ENCODE measurements at places on chromosomes 1 and 21. TPM values are rescaled to one million over a fixed set of nuclear protein-coding genes. Genes with fewer than 3 reads are reported as not detected.

DNA sequence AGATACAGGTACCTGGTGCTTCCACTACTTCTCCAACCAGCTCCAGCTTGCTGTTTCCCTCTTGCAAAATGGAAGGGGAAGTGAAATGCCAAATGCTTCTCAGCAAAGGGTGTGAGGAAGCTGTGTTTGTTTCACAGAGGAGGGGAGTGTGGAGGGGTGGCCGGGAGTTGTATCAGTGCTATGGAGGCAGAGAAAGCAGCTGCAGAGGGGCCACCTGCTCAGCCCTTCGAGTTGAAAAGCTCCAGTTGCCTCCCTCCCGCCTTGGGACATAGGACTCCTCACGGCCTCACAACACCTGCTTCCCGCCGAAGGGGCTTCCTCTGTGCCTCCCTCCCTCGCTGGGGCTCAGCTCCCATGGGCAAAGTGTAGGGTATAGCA, 12.1 kb upstream of the LINGO4 start:
- no peak overlapping the region for H3K4me3 ChIP-seq
- H3K27me3 ChIP-seq, result no peaks in the 10 kb centered on the region
- no peak for DNase-seq
- H3K36me3 ChIP-seq, result no peaks in the 10 kb centered on the region
- 0 out of 2 replicates have a peak, but pooled peaks cover under 1% of the 10 kb centered on the region for H3K4me1 ChIP-seq
- H3K27ac ChIP-seq, result no peak overlapping the region

Gene IL12RB2
- 1.4 TPM for total RNA-seq

- no peaks in the 10 kb centered on the region for H3K36me3 ChIP-seq
- no peak overlapping the region for H3K27ac ChIP-seq
- no peaks in the 10 kb centered on the region for H3K27me3 ChIP-seq
Measured at GRCh38 chr1:111269825-111270406, 20.7 kb upstream of the CHIA start.

DNA sequence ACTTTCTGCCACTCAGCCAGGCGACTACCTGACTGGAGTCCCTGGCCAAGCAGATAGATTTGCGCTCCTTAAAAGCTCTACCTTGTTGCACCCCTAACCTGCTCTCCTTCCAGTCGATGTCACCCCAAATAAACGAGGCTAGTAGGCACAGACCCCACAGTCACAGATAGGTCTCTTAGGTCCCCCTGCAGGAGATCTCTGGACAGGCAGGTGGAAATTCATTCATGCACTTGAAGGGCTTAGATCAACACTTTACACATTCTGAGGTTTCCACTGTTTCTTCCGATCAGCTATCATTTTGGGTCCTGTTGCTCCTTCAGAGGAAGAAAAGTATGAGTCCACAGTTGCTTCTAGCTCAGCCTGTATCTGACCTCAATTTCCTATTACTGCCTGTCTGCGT, 272.6 kb upstream of the FMN2 start:
- DNase-seq, result no peak
- no peaks in the 10 kb centered on the region for H3K27me3 ChIP-seq
- no peak overlapping the region for H3K4me3 ChIP-seq
- H3K36me3 ChIP-seq, result no peaks in the 10 kb centered on the region
- H3K27ac ChIP-seq, result no peak overlapping the region

- no peaks in the 10 kb centered on the region for H3K27me3 ChIP-seq
- no peak overlapping the region for H3K4me3 ChIP-seq
- DNase-seq, result no peak
- no peaks in the 10 kb centered on the region for H3K36me3 ChIP-seq
Measured at GRCh38 chr1:182397653-182398393, 2.6 kb downstream of the TEDDM1 start.

DNA sequence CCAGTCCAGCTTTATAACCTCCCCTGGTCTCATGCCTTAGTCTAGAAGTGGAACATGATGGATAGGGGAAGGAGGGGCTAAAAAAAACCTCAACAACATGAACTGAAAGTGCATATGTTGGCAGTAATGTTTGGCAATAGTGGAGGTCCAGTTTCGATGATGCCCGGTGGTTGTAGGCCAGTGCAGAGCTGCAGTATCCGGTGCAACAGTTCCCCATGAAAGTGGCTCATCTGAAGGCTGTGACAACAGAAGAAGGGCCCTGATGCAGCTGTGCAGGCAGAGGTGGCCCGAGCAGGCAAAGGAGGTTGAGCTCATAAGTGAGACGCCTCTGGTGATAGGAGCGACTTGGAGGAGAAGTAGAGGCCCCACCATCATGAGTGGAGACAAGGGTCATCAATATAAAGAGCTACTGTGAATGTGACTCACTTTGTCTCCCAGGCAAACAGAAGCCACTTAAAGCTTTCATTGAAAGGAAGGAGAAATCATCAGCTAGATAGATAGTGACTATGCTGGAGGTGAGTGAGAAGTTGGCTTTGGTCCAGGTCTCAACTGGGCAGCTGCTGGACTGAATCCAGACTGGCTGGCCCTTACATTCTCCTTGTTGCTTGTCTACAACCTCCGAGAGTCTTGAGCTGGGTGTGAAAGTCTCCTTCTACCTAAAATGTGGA, 10.2 kb upstream of the CREG1 start:
- H3K36me3 ChIP-seq, result no peaks in the 10 kb centered on the region
- H3K4me1 ChIP-seq, result no peaks in the 10 kb centered on the region
- H3K27ac ChIP-seq, result no peak overlapping the region
- H3K27me3 ChIP-seq, result no peaks in the 10 kb centered on the region

Gene SETSIP
- total RNA-seq, result not detected

Gene TPTE
- not detected for total RNA-seq

Gene BOLA1
- 8.1 TPM for total RNA-seq

DNA sequence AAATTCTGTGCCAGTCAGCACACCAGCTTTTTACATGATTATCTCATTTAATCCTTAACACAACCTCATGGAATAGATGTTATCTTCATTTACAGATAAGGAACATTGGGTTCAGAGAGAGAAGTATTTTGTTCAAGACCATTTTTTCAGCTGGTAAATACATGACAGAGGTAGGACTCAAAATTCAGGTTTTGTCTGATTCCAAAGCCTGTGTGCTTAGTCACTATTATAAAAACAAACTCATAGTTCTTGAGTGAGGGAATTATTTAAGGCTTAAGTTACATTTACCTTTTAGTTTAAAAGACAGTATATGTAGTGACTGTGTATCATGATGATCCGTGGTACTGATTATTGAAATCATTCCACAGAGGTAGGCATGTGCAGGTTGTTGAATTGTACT, 125.2 kb downstream of the MAGI3 start:
- no peak overlapping the region for H3K4me3 ChIP-seq
- no peaks in the 10 kb centered on the region for H3K36me3 ChIP-seq
- H3K27me3 ChIP-seq, result no peaks in the 10 kb centered on the region
- no peak for DNase-seq

GRCh38 chr1:121483234-121483633, 298.5 kb downstream of the SRGAP2C start:
- H3K36me3 ChIP-seq, result no peaks in the 10 kb centered on the region
- no peak overlapping the region for H3K4me3 ChIP-seq
- no peak overlapping the region for H3K27ac ChIP-seq

Gene FCRL5
- total RNA-seq, result 1.0 TPM

DNA sequence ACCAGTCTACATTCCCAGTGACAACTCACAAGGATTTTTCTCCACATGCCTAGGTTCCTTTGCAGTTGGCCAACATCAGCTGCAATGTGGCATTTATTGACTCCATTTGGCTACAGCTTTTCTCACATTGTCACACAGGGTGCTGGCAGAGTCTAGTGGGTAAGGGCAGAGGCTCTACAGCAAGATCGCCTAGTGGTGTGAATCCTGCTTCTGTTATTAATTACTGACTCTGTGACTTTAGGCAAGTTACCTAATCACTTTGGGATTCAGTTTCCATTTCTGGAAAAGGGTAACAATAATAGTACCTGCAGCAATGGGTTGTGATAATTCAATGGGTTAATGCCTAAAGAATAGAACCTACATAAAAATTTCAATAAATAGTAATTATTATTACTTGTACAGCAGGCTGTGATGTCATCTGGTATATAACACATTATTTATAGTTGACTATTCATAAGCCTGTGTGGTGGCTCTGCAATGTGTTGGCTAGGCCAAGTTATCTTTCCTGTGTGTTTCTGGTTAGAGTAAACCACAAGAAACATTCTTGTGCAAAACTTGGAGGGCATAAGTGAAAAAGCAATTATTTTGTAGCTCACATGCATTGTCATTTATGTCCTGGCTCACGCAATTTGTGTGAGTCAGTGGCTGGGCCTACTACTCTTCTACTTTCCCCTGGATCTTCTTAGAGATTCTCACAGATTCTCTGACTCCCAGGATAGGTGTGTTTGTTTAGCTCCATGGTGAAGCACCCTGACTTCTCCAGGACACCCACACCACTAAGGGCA, 59.5 kb downstream of the PTGS2 start:
- H3K36me3 ChIP-seq, result no peaks in the 10 kb centered on the region
- H3K27ac ChIP-seq, result no peak overlapping the region
- H3K27me3 ChIP-seq, result no peaks in the 10 kb centered on the region
- no peaks in the 10 kb centered on the region for H3K4me1 ChIP-seq

GRCh38 chr1:13228343-13228781, 2.4 kb upstream of the PRAMEF18 start:
- no peaks in the 10 kb centered on the region for H3K27me3 ChIP-seq
- H3K4me1 ChIP-seq, result no peaks in the 10 kb centered on the region
- no peak for DNase-seq
- no peaks in the 10 kb centered on the region for H3K36me3 ChIP-seq
- H3K4me3 ChIP-seq, result no peak overlapping the region

DNA sequence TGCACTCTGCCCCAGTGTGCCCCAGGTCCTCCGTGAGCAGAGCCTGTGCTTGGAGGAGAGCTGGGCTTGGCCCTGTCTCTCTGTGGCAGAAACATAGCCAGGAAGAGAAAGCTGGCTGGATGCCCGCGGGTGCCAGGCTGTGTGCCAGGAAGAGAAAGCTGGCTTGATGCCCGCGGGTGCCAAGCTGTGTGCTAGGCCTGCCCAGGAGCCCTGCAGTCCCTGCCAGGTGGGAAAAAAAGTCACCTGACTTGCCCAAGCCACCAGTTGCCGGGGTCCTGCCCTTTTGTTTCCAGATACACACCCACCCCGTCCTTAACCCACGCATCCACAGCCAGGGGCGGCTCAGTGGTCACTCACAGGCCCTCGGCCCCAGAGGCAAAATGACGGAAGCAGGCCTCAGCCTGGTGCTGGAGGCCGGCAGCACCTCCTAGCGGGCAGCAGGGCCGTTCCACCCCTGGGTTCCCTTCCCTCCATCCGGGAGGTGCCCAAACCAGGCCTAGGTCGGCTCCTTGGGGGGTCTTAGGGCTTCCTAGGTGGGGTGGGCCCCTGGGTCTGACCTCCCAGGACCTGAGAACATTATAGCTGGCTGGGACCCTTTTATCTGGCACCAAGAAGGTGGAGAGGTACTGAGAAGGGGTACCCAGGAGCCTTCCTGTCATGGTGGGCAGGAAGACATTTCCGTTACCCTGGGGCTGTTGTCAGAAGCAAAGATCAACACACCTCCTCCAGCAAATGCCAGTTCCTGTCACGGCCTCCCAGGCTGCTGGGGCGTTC, 9.1 kb downstream of the ITGB2 start:
- no peak for DNase-seq
- no peaks in the 10 kb centered on the region for H3K36me3 ChIP-seq
- peaks cover 11% of the 10 kb centered on the region for H3K4me1 ChIP-seq
- no peak overlapping the region for H3K4me3 ChIP-seq
- H3K27me3 ChIP-seq, result peaks cover 2% of the 10 kb centered on the region

- no peaks in the 10 kb centered on the region for H3K27me3 ChIP-seq
- peaks cover 29% of the 10 kb centered on the region for H3K36me3 ChIP-seq
- no peak overlapping the region for H3K4me3 ChIP-seq
- no peak for DNase-seq
Measured at GRCh38 chr1:154992721-154993571, 440 bp upstream of the LENEP start.

GRCh38 chr1:200558866-200559459, 61.6 kb downstream of the KIF14 start:
- H3K27me3 ChIP-seq, result no peaks in the 10 kb centered on the region
- no peak overlapping the region for H3K27ac ChIP-seq
- peaks cover 11% of the 10 kb centered on the region for H3K36me3 ChIP-seq
- H3K4me3 ChIP-seq, result no peak overlapping the region

Gene LMX1A
- not detected for total RNA-seq

Gene C8B
- total RNA-seq, result not detected

GRCh38 chr21:24456358-24456757, 1150.9 kb downstream of the MRPL39 start:
- H3K27ac ChIP-seq, result no peak overlapping the region
- no peaks in the 10 kb centered on the region for H3K36me3 ChIP-seq
- no peaks in the 10 kb centered on the region for H3K27me3 ChIP-seq

DNA sequence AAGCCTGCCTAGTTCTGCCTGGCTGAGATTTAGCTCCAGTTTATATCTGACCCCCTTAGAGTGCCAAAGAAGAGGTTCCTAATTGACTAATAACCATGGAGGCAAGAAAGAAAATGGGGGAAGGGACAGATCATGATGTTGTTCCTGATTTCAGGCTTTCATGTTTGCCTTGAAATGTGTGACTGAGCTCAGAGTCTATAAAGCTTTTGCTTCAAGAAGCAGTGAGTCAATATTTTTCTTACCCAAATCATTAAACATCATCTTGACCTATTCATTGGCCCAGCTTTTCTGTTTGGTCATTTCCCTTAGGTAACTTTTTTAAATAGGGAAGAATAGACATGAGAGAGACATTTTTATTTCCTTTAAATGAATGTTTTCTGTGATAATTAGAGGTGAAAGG, 55.9 kb downstream of the HHAT start:
- H3K4me3 ChIP-seq, result no peak overlapping the region
- H3K27me3 ChIP-seq, result no peaks in the 10 kb centered on the region
- no peaks in the 10 kb centered on the region for H3K4me1 ChIP-seq
- DNase-seq, result no peak

Gene SLC45A1
- total RNA-seq, result 1.7 TPM

Gene ALX3
- not detected for total RNA-seq

GRCh38 chr1:198986442-198986841, 347.6 kb downstream of the PTPRC start:
- H3K4me3 ChIP-seq, result no peak overlapping the region
- no peak for DNase-seq
- no peak overlapping the region for H3K27ac ChIP-seq
- no peaks in the 10 kb centered on the region for H3K36me3 ChIP-seq

DNA sequence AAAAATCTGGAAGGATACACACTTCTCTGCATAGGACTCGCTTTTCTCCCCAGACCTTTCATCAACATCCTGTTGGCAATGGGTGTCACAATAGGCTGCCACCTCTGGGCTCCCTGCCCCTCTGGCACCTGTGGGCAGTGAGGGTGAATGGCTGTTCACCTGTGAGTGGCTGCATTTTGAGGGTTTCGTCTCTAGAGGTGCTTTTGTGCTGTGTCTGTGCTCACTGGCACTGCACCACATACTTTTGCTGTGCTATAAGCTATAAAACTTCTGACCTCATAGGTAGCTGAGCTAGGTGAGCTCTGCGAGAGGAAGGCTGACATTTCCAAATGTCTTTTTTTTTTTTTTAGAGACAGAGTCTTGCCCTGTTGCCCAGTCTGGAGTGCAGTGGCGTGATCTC, 35.9 kb downstream of the SLC30A1 start:
- DNase-seq, result no peak
- H3K4me1 ChIP-seq, result no peaks in the 10 kb centered on the region

All from H1 (cell line).